ENCODE measurements at places on chromosomes 1 and 21.

DNA sequence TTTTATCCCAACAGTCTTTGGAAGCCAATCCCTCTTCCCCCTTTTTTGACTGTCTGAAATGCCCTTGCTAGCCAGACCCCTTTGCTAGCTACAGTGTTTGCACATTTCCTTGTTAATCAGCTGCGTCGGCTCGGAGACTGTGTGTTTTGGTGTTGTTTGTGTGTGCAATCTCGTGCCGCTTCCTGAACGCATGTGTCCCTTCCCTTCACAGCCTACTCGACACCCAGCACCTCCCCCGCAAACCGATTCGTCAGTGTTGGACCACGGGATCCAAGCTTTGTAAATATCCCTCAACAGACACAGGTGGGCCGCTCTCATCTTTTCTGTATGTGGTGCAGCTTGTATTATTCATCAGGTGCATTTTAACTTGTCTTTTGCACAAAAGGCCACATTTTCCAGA lies 298.7 kb downstream of the TM2D1 start:
- DNase-seq = no peak

- no peak for DNase-seq
These were observed 37.4 kb upstream of the WASF2 start for GRCh38 chr1:27527223-27527889.

- no peak for DNase-seq
These were observed 109.4 kb upstream of the WNT4 start for GRCh38 chr1:22252251-22252650.

GRCh38 chr1:198096390-198096789 lies 60.4 kb upstream of the NEK7 start:
- no peak for DNase-seq

- no peak for DNase-seq
These were observed 698 bp upstream of the SLC22A15 start for GRCh38 chr1:115975569-115976061.

- no peak for DNase-seq
These were observed 10.4 kb upstream of the FOXE3 start for GRCh38 chr1:47405697-47406096.

- DNase-seq = no peak
These were observed 50.6 kb downstream of the WDR64 start for GRCh38 chr1:241702442-241703373.

DNA sequence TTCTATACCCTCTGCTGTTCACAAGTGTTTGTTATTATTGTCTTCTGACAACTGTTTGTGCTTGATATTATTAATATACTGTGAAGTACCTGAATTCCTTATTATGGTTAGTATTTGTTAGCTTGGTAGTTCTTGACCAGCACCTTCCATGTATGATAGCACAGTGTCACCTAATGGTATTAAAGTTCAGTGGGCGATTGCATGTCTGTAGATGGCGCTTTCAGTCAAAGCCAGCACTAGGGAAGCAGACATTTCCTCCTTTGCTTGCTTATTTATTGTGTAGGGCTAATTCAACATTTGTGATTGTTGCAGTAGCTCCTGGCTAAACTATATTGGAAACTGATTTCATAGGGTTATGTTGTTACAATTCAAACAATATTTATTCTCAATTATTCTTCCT lies 218.0 kb downstream of the ZP4 start:
- no peak for DNase-seq

- DNase-seq = no peak
These were observed 13.4 kb downstream of the TSNAX start for GRCh38 chr1:231541842-231542241.

Data from stimulated activated CD8-positive, alpha-beta memory T cell treated with anti-CD3 and anti-CD28 coated beads, Interleukin-4, amount 100 ng/mL, for 4 hours (primary cell).